ENCODE measurements at places on chromosomes 5 and 9.

DNA sequence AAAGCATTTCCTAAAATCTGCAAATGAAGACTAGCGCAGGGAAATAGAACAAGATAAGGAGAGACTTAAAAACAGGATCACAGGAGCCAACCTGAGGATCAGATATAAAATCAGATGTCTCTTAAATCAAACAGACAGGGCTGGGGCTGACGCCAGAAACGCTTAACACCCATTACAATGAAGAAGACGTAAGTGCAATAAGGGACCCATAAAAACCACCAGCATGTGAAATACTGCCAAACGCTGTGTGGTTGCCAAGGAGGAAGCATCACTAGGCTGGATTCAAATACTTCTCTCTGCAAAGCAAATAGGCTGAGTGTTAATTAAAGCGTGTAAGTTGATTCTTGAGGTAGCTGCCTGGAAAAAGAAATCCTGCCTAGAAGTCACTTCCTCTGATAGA lies 74.4 kb upstream of the ATP10B start:
- DNase-seq, result no peak

- no peak for DNase-seq
Measured at GRCh38 chr5:140005145-140005591, 37.9 kb downstream of the NRG2 start.

DNA sequence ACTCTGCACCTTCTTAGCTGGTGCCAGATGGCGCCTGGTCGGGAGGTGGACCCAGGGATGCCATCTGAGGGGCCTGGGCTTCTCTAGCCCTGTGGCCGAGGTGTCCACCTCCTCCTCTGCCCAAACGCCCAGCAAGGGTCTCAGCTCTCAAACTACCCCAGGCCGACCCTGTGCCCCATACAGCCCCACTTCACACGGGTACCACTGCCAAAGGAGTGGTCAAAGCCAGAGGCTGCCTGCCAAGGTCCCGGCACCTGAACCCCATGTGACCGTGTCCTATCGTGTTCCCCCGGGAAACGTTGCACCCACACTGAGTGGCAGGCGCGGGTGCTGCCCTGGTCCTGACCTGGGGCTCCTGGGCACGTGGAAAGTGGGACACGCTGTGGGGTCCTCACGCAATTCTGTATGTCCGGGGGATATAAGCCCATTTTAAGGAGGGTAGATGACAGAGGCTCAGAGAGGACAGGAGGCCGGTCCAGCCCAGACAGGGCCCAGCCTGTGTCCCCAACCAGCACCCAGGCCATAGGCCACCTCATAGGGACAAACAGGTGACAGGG lies 1.9 kb downstream of the ENTPD8 start:
- no peak for DNase-seq

GRCh38 chr5:131019111-131019510 lies 145.9 kb downstream of the HINT1 start:
- no peak for DNase-seq

GRCh38 chr9:20732118-20732517 lies 48.1 kb downstream of the FOCAD start:
- DNase-seq, result no peak

GRCh38 chr5:4418084-4418483 lies 722.0 kb upstream of the ADAMTS16 start:
- DNase-seq, result no peak

DNA sequence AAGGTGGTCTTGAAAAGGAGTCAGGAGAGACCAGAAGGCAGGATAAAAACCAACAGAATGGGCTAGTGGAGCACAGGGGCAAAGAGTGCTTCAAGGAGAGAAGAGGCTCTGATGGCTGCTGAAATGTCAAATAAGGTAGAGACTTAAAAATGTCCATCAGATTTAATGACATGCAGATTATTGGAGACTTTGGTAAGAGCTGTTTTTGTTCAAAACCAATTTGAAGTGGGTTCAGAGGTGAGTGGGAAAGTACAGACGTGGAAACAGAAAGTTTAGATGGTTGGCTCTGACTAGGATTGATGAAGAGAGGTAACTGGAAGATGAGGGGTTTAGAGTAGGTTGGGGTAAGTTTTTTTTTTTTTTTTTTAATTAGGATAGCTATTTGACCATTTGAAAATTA lies 14.1 kb downstream of the SLC25A46 start:
- DNase-seq, result no peak

- no peak for DNase-seq
Measured at GRCh38 chr5:135162661-135163265, 128.7 kb upstream of the PITX1 start.

DNA sequence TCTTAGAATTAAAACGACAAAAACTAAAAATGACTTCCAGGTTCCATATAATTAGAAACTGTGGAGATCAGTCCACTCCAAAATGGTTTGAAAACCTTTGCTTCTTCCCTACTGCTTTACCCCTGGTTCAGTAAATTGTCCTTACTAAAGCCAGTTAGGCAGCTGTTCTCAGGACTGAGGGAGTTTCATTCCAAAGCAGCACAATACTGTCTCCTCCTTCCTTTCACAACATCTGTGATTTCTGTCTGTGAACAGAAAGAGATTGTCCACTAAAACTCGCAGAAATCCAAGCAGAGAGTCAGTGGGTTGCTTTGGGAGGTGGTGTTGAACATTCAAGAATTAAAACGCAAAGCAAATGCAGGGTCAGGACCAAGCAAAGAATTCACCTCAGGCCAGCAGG lies 740.8 kb upstream of the ZNF608 start:
- no peak for DNase-seq

- DNase-seq, result no peak
Measured at GRCh38 chr5:73987915-73988314, 361.9 kb downstream of the ARHGEF28 start.

- DNase-seq, result no peak
Measured at GRCh38 chr5:145737578-145737977, 97.6 kb downstream of the PRELID2 start.

DNA sequence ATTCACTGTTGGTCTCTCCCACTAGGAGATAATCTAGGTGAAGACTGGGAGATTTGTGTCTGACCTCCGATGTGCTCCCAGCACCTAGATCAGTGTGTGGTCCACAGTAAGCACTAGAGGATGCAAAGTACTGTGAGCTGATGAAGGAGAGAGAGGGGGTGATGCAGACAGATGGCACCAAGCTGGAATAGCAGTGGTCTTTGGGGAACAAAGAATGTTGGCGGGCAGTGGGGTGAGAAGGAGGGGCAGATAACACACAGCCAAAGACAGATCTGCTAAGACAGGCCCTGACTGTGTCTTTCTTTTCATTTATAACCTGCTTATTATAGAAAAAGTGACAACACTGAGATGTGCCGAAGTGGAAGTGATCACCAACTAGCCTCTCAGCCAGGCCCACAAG lies 37.5 kb downstream of the ERGIC1 start:
- no peak for DNase-seq

- DNase-seq, result no peak
Measured at GRCh38 chr9:4620881-4621555, 41.1 kb upstream of the PLPP6 start.

- DNase-seq, result no peak
Measured at GRCh38 chr5:74393943-74394342, 246.6 kb downstream of the ENC1 start.

DNA sequence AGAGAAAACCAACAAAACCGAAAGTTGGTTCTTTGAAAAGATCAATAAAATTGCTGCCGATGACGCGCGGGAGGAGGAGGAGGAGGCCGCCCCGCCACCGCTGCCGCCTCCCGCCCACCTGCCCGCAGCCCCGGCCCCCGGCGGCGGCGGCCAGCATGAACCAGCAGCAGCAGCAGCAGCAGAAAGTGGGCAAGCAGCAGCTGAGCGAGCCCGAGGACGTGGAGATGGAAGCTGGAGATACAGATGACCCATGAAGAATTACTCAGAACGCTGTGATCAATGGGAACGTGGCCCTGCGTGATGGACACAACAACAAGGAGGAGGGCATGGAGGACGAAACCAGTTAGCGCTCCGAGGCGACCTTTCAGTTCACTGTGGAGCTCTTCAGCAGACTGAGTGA lies 53.9 kb upstream of the EFNA5 start:
- no peak for DNase-seq
